AG08395 (cell line): ENCODE measurements at places on chromosomes 2 and 18.

DNA sequence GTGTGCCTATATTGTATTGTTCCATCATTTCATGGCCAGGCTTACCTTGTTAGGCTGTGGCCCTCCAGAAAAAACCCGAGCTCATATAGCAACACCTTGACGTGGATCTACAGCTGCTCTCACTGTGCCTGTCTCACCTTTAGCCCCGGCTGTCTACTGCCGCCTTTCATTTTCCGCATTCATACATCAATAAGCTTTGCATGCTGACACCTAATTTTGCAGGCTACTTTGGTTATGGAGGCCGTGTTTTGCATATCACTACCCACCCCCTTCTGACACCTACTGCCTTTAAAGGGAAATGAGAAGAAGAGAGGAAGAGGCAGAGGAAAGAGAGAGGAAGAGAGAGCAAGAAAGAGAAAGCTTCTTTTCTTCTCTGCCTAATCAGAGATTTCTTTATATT, 702.9 kb downstream of the BCL11A start:
- no peak for DNase-seq

- no peak for DNase-seq
Observed at GRCh38 chr2:202604699-202605098, 30.1 kb upstream of the FAM117B start.

- DNase-seq: peak; percentile 86
Observed at GRCh38 chr2:70340761-70341476, 39.1 kb upstream of the FAM136A start.

GRCh38 chr2:139045524-139045923, 265.3 kb upstream of the NXPH2 start:
- DNase-seq: no peak

GRCh38 chr2:160289126-160289525, 89.1 kb upstream of the ITGB6 start:
- no peak for DNase-seq

- peak; percentile 79 for DNase-seq
Observed at GRCh38 chr2:43158259-43158880, 68.0 kb downstream of the ZFP36L2 start.

- DNase-seq: no peak
Observed at GRCh38 chr18:61334491-61334850, 1.2 kb downstream of the CDH20 start.

DNA sequence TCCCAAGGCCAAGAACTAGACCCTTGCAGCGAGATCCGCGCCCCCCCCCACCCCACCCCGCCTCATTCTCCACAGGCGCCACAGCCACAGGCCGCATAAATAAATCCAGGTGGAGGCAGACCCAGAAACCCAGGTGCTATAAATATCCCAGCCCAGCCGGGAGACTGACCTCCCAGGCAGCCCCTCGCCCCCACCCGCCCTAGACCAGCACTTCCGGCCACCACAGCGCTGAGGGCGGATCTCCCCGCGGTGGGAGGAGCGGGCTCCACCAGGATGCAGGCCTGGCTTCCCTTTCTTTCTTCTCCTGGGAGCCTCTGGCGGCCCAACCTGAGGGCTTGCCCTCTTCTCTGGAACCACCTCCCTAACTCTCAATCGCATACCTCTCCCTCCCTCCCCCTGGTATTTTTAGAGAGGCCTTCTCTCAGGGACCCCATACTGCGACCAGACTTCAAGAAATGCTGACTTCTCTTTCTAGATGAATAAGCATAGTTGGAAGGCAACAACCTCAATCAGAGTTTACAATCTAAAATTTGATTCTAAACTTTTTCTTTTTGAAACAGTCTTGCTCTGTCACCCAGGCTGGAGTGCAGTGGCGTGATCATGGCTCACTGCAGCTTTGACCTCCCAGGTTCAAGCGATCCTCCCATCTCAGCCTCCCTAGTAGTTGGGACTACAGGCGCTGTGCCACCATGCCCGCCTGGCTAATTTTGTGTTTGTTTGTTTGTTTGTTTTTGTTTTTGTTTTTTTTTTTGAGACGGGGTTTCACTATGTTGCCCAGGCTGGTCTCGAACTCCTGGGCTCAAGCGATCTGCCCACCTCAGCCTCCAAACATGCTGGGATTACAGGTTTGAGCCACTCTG, 55.0 kb downstream of the PKDCC start:
- peak; percentile 47 for DNase-seq

GRCh38 chr18:73409242-73409641, 541.5 kb upstream of the NETO1 start:
- DNase-seq: no peak

DNA sequence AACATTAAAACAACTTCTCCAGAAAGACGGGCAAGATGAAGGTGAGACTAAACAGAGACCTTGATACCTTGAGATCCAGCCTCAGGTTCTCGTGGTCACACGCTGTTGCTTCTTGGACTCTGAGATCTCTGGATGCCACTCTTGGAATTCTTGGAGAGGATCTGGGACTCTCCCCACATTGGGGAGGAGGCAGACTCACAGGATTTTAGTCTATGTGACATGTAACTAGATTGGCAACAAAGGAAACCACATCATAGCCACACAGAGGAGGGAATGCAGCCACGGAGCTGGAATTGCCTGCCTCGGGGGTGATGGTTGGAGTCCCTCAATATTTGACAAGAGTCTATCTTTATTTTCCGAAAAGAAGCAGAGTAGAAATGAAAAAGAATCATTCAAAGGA, 78.8 kb upstream of the IGFBP5 start:
- DNase-seq: no peak

GRCh38 chr2:61134141-61134540, 27.8 kb upstream of the C2orf74 start:
- no peak for DNase-seq

GRCh38 chr2:10469301-10469700, 21.2 kb upstream of the ODC1 start:
- no peak for DNase-seq

DNA sequence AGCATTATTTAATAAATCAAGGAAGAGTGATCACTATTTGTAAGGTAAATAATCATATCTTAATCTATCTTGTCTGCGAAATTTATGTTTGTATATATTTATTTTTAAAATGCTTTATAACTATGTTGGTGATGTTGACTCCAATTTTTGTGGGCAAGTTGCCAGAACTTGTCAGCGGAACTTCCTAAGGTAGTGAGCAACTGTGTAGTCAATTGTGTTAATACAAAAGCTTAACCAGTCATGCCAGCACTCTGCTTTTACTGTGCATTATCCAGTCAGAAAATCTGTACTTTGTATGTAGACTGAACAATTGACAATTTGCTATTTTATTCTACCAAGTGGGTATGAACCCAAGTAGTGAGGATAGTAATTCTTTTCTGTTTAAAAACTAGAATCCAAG, 61.9 kb upstream of the RND3 start:
- DNase-seq: no peak

DNA sequence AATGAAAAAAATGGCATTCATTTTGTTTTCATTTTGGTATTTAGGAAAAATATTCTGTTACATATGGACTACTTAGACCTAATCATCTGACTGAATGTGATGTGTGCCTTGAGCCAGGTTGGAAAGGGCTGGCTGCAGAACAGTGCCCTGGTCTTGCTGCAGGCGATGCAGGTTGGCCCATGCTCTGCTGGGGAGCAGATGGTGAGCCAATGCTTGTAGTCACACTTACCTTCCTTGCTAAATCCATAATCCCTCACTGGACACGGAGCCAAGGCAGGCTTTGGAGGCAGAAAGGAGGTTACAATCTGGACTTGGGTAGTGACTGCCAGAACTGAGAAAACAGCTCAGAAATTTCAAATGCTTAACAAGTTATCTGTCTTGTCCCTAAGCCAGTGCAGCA, 228.7 kb downstream of the ARHGAP15 start:
- DNase-seq: no peak

DNA sequence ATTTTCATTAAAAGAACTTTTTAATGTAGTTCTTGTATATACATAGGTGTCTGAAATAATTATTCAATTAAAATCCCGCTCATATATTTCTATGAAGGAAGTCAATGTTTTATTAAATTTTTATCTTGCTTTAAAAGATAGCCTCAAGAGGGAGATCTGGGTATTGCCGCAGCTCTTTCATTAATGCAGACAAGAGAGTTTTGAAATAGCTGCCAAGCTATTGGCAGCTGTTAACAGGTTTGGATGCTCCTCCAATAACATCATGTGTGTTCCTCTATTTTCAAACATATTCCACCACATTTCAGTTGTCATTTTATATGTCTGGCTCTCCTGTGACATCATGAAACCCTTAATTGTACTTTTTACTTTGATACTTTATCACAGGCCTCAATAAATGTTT, 12.9 kb upstream of the NT5C1B start:
- no peak for DNase-seq

- no peak for DNase-seq
Observed at GRCh38 chr18:12373116-12373770, 3.8 kb downstream of the AFG3L2 start.
